Right atrium auricular region (tissue), 2 donors: ENCODE measurements at places on chromosomes 6 and 20.
A peak's percentile ranks its signal among the peaks of the same experiment; 100 is the strongest.

DNA sequence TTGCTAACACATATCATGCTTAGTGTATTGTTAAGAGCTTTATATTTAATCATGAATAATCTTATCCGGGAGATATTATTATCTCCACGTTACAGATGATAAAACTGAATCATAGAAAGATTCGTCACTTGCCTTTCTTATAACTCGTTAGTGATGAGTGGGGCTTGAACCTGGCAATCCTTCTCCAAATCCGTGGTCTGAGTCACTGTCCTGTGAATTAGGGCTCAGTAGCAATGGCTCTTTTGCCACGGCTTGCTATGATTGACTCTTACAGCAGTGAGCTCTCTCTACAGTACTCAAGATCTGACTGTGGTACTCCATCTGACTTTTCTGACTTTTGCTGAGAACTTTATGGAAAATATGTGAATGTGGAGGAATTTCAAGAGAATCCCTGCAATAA is 246.9 kb downstream of the PACRG start:
- no peak for DNase-seq

DNA sequence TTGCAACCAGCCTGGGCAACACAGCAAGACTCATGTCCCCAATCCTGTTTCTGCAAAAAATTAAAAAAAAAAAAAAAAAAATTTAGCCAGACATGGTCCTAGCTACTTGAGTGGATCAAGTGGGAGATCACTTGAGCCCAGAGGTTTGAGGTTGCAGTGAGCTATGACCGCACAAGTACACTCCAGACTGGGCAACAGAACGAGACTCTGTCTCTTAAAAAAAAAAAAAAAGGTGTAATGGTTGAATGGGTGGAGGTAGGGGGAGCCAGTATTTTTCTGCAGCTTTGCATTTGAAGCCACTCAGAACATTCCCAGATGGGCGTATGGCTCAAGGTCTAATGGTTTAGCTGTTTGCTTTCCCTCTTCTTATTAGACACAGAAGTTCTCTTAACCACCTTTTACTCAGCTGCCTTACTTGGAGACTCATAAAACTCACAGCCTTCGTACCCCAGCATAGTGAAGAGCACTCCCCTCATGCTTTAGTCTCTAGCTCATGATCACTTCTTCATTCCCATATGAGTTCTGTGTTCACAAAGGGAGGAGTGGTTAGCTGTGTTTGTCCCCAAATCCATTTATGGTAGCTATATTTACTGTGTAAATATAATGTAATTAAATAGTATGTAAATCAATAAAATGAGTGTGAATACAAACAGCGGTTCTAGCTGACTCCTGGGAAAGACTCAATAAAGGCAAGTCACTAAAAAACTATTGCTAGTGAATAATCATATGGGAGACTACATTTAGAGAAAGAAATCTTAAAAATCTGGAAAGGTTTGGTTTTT is 9.0 kb downstream of the FKBP1A start:
- no peak for DNase-seq

GRCh38 chr20:59933296-59933848 is at the start of gene SYCP2:
Gene SYCP2, minus strand, starts transcription at chr20:59933637. Its CDS starts 11,224 bp downstream, at chr20:59922413.
- DNase-seq, result no peak

DNA sequence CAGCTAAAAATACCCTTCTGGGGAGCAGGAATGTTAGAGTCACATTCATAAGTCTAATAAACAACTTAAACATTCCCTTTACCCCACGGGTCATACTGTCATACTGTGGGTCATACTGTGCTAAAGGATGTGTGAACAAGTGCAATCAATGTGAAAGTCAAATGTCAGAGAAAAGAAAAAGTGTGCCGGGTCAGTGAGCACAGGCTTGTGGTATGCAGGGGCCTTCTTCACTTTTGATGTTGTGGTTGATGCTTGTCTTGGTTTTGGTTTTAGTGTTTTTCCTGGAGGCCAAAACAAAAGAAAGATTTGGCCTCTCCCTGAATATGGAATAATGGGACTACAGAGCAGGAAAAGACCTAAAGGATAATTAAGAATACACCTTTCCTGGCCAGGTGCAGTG is 267.9 kb upstream of the PLN start:
- DNase-seq, result no peak

GRCh38 chr20:49832632-49833327 is 20.2 kb downstream of the SLC9A8 start:
- no peak for DNase-seq

- peak; percentile 96 for DNase-seq
Observed at GRCh38 chr6:151323791-151324487, 67.4 kb downstream of the ZBTB2 start.

DNA sequence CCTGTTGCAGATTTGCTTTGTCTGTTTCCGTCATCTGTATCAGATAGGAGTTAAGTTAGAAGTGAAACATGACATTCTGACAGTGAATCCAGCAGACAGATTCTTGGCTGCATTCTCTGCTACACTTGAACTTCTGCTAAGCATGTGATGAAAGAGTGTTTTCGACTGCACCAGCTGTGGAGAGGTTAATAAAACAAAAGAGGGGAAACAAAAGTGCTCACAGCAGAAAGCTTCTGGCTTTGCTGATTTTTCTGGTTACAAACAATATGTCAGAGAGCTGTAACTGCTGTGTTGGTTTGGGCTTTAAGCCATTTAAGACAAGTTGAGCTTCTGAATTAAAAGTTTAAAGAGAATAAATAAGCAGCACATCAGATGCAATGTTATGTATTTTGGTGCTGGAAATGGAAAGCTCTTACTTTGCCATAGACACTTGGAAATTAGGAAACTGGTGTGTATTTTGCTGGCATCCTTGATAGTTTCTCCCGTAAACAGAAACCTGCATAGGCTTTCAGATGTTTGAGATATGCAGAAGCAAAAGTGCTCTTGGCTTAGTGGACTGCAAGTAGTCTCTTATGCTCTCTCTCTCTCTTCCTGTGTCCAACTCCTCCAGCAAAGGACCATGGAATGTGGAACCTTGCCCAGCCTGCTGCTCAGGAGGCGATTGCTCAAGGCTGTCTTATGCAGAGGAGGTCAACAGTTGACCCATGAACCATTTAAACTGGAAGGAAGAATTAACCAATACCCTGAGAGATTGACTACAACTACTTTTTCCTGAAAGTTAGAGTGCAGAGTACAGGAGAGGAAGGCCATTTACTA is 104.9 kb downstream of the RPS12 start:
- DNase-seq, result peak; percentile 62

GRCh38 chr6:100622907-100623692 is 158.4 kb upstream of the SIM1 start:
- DNase-seq, result no peak

GRCh38 chr20:20692587-20692986 is 19.9 kb downstream of the RALGAPA2 start:
- DNase-seq, result no peak

- no peak for DNase-seq
Observed at GRCh38 chr6:84779380-84779779, 15.0 kb upstream of the TBX18 start.

DNA sequence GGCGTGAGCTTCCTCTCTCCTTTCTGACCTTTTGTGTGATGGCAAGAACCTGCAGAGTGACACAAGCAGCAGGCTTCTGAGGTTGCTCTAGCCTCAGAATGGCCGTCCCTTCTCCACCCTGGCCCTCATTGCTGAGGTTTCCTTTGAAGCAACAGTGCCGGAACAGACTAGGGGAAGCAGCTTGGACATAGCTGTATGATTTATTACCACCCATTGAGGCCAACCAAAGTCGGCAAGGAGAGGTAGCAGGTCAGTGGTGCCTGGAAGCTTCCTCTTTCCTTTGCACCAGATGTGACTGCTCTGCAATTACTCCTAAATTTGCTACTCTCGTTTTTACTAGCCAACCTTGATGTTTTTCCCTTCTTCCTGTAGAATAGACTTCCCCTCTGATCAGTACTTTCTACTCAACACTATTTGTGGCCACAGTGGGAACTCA is 31.4 kb downstream of the PTPN1 start:
- no peak for DNase-seq

- no peak for DNase-seq
Observed at GRCh38 chr6:49453221-49453620, 9.8 kb downstream of the MMUT start.

GRCh38 chr6:128914051-128914450 is 31.1 kb downstream of the LAMA2 start:
- DNase-seq, result no peak

DNA sequence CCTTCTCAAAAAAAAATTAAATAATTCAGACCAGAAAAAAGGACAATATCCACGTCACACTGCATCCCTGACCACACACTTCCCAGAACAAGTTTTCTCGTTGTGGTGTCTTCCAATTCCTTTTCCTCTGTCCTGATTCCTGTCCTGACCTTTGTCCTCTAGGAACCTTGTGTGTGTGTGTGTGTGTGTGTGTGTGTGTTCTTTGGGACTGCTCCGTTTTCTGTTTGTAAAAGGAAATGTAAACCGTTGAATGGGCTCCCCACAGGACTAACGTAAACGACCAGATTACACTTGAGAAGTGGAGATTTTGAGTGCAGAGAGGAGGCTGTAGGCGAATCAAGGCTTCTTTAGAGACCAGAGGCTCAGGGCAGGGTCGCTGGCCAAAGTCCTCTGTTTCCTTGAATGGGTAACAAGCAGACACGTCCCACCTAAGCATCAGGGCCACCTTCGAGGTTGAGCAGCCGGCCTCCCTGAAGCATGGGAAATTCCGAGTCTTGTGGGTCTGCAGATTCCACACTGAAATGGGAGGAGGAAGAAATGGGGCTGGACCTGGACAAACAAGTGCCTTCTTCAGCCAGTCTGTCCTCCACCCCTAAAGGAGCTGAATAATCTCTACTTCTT is 7.3 kb downstream of the ZBTB46 start:
- no peak for DNase-seq

GRCh38 chr6:144395014-144395413 is 109.9 kb downstream of the UTRN start:
- no peak for DNase-seq

GRCh38 chr6:31579119-31579505 is 3.1 kb downstream of the LTB start:
- DNase-seq, result no peak

DNA sequence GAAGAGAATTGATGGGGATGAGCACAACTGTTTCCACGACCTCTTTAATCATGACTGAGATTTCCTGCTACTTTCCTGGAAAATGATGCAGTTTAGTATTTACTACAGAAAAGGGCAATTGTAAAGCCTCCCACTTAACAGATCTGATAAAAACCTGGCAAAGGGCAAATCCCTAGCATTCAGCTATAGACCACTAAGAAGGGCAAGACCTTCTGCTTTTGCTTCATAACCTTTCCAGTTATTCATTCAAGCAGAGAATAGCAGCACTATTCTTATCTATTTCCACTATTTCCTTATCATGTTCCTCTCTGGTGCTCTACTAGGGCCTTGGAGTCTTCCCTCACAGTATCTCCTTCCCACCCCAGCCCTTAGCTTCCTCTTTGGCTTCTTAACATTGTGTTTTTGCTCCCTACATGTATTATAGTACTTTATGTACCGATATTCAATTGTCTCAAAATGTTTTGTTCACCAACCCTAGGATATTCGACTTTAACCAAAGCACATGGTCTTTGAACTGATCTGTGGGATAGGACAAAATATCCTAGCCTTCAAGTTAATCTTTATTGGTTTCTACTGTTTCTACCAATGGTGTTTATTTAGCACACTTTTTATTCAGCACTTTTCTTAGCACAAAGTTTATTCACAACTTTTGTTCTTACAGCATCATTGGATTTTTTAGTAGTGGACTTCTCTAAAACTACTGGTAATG is 32.7 kb upstream of the MANEA start:
- no peak for DNase-seq

DNA sequence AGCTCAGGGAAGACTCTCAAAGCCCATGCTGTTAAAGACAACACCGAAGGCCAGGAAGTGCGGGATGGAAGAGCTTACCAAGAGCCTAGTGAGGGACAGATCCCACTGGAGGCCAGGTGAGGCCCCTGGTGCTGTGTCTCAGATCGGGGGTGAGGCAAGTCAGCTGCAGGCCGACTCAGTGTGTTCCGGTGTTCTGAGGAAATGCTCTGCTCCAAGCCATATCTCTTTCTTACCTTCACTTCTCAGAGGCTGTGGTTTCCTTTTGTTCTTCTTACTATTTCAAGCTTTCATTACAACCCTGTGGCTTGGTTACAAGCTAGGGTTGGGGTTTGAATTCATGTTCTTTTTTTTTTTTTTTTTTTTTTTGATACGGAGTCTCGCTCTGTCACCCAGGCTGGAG is 114.3 kb upstream of the ZFP64 start:
- no peak for DNase-seq

DNA sequence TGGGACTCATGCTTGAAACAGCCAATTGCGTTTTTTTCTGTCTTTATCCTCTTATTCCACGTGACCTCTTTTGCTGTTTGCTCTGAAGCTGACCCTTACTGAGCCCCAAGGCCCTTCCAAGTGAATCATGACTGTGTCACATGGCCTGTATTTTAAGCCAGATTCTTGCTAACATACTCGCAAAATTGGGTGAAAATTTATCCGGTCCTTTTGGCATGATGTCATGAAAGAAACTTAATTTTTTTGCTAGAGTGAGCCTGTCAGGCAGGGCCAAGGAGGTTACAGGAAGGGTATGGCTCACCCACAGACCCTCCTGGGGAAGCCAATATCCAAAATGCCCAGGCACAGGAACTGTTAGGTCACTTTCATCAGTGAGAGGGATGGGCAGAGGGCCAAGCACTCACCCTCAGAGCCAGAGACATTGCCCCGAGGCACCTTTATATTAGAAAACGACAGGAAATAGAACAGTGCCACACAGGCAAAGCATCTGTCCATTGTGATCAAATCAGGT is 296.7 kb downstream of the CDH26 start:
- peak; percentile 50 for DNase-seq
